ENCODE measurements at places on chromosomes 2 and 18.

DNA sequence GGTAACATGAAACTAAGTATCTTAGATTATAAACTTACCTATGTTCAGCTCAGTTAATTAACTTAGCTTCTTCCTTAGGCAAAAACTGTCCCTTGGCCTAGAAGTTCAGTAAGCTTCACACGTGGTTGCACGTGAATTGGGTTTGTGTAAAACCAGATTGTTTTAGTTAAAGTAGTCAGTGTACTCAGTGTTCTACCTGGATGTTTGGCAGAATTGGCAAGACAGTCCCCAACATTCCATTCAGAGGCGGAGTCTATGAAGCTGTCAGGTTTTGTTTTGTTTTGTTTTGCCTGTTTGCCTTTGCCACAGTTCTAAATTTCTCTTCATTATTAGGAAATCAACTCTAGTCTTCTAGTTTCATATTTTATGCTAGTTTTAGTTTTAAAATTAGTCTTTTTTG lies 105.3 kb upstream of the ZEB2 start:
- DNase-seq, result no peak

- DNase-seq, result no peak
Observed at GRCh38 chr2:147715807-147716206, 129.0 kb upstream of the ACVR2A start.

DNA sequence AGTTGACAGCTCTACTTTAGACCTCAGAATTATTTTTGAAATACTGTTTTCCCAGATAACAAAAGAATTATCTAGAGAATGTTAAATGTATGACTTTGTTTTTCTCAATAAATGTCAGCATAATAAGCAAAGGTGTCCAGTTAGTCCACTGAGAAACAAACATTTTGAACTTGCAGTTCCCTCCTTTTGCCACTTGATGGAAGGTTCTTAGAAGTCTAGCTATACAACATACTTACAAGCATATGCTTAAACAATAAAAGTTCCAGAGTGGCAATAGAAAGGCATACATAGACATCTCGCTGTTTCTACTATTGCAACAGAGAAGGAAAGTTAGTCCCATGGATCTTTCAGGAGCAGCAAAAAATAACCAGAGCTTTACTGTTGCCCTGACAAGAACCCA lies 11.8 kb downstream of the NDUFA10 start:
- no peak for DNase-seq

GRCh38 chr2:88097891-88098557 lies 29.8 kb downstream of the FABP1 start:
- DNase-seq, result no peak

DNA sequence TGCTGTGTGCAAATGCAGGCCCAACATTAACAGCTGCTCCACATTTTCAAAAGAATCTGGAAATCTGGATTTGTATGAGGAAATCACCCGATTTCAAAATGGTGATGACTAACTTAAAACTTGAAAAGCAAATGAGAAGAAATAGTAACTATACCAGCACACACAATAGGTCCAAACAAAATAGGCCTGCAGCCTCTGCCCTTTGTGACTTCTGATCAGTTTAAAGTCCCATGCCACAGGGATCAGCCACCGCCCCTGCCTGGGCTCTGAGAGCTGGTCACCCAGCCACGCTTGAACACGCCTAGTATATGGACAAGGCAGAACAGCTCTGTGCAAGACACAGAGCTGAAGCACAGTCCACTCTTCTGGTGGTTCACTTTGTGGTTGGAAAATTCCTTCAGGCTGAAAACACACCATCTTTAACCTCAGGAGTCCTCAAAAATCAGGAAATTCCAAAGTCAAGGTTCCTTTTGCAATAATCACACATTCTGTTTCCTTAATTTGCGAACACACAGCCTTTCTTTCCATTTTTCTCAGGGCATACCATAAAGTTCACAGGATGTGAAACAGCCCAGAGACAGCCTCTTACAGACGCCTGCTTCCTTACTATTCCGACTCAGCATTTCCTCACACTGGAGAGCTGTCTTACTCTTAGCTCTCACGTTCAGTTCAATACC lies 150.1 kb upstream of the RIOK3 start:
- no peak for DNase-seq

DNA sequence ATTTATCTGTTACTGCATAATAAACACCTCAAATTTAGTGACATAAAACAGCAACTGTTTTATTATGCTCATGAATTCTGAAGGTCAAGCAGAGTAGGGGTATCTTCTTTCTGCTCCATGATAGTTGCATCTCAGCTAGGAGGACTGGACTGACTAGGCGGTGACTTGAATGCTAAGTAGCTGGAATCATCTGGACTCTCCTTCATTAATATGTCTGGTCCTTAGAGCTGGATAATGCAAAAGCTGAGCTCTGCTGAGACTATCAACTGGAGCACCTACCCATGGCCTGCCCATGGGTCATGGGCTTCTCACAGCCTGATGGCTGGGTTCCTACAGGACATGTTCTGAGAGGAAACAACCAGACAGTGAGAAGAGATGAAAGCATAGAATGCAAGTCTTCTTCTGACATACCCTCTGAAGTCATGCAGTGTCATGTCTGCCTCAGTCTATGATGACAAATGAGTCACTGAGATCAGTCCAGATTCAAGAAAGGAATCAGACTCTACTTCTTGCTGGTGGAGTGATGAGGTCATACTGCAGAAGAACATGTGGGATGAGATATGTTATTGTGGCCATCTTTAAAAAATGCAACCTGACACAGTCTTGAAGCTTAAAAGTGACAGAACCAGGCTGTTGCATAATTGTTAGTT lies 174.2 kb upstream of the OSR1 start:
- DNase-seq, result no peak

DNA sequence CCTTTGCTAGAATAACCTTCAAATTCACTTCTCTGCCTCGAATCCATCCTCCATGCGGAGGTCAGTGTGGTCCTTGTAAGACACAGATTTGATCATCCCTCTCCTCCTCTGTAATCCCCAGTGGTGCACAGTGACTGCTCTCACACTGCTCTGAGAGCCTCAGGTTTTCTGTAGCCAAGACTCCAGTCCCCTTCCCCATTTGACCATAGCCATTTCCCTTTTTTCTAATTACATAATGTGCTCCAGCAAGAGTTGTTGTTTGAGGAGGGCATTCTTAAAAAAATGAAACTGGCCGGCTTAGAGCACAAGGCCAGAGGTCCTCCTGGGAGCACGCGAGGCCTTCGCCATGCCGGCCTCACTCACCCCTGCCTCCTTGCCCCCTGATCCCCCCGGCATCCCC lies 34.7 kb upstream of the LPIN1 start:
- DNase-seq, result no peak

GRCh38 chr2:135557530-135557929 lies 26.2 kb downstream of the R3HDM1 start:
- DNase-seq, result no peak

DNA sequence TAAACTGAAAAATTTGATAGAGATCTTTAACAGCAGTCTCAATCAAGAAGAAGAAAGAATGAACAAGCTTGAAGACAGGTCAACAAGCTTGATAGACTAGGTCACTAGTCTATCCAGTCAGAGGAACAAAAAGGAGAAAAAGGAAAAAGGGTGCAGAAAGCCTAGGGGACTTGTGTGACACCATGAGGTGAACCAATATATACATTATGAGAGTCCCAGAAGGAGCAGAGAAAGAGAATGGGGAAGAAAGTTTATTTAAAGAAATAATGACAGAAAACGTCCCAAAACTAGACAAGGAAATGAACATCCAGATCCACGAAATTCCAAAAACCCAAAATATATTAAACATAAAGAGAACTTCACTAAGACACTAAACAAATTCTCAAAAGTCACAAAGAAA lies 84.5 kb downstream of the VAPA start:
- DNase-seq, result no peak

GRCh38 chr18:72122103-72122502 lies 422.0 kb downstream of the CBLN2 start:
- DNase-seq, result no peak

DNA sequence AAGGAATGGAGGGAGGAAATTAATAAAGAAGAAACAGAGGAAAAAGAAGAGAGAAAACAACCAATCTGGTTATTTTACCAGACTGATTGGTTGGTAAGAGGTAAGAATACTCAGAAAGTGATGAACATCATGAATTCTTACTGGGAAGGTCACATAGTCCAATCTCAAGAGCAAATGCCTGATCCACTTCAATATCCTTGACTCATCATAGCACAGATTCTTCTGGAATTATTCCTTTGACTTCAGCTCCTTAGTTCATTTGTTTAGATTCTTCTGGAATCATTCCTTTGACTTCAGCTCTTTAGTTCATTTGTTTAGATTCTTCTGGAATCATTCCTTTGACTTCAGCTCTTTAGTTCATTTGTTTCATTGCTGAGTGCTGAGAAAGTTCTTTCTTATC lies 2030.6 kb upstream of the CELF4 start:
- no peak for DNase-seq

DNA sequence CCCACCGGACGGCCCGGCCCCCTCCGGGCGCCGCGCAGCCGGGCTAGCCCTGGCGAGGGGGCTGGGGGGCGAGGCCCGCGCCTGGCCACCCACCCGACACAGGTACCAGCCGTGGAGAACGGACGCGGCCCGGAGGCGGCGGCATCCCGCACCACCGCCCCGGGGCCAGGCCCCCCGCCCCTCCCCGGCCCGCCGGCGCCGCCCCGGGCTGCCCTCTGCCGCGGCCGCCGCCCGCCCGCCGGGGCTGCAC lies 405 bp downstream of the SOS1 start:
- DNase-seq, result no peak

DNA sequence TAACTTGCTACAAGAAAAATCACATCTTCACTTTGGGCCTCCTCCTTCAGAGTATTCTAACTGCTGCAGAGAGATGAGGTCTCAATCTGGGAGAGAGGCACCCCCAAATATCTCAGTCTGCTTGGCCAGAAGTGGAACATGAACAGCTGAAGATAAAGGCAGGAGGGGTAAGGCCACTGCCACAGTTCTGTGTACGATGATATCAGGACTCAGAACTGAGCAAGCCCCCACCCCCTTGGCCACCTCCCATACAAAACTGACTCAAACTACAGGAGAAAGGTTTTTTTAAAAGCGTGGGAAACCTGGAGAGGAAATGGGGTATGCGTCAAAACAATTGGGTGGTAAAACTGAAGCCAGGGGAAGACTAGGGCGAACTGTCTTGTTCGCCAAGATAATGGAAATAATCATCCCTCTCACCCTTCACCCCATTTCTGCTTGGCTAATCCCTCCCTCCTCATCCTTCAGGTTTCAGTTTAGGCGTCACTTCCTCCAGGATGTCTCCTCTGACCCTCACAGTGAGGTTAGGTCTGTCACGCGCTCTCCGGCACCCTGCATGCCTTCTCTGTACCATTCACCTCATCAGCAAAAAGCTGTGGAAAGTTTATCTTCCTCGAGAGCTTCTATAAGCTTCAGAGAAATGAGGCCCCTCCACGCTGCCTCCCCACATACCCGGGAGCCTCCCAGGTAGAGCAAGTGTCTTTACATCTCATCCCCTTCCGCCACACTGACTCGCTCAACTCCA lies 64.4 kb downstream of the SFXN5 start:
- DNase-seq, result no peak

GRCh38 chr2:169862816-169863215 lies 35.6 kb downstream of the UBR3 start:
- DNase-seq, result no peak

DNA sequence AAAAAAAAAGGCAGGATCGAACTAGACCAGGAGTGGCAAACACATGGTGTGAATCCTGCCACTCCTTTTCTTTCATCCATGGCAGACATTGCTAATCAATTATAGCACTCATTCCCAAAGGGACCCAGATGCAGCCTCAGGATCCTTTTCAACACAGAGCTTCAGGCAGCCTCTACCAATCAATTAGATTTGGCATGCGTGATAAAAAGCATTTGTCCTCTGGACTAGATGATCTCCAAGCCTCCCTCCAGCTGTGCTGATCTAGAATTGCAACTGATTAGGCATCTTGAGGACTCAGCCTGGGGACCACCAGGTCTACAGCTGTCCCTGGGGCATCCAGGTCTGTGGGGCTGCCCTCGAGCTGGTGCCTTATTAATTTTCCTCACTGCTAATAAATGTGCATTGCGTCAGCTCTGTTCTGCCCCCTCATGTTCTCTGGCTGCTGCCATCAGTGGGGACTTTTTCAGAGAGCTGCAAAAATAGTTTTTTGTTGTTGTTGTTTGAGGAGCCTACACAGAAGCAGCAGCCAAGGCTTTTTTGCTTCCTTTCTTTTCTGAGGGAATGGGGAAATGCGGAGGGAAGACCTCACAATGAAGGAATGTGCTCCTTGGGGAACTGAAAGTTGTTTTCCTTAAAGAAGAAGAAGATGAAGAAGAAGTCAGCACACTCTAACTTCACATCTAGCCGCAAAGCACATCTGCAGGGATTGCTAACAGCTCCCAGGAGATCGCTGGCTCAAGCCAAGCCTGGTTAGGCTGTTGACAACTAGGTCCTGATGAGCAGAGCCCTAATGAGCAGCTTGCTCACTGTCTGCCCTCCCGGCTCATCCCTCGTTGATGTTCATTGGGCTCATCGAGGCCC lies 8.8 kb upstream of the ATOH8 start:
- DNase-seq, result no peak

DNA sequence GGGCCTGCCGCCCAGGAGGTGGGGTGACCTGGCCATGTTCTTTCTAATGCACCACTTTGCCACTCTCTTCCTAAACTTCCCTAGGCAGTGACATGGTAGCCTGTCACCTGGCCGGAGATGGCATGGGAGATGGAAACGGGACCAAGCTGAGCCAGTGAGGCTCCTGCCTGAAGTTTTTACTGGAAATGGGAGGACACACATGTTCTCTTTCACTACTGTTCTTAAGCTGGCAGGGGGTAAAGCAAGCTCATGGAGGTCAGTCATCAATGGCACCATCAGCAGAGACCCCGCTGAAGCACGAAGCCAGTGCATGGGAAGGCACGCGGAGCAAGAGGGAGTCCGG lies 50.7 kb downstream of the ATIC start:
- no peak for DNase-seq

DNA sequence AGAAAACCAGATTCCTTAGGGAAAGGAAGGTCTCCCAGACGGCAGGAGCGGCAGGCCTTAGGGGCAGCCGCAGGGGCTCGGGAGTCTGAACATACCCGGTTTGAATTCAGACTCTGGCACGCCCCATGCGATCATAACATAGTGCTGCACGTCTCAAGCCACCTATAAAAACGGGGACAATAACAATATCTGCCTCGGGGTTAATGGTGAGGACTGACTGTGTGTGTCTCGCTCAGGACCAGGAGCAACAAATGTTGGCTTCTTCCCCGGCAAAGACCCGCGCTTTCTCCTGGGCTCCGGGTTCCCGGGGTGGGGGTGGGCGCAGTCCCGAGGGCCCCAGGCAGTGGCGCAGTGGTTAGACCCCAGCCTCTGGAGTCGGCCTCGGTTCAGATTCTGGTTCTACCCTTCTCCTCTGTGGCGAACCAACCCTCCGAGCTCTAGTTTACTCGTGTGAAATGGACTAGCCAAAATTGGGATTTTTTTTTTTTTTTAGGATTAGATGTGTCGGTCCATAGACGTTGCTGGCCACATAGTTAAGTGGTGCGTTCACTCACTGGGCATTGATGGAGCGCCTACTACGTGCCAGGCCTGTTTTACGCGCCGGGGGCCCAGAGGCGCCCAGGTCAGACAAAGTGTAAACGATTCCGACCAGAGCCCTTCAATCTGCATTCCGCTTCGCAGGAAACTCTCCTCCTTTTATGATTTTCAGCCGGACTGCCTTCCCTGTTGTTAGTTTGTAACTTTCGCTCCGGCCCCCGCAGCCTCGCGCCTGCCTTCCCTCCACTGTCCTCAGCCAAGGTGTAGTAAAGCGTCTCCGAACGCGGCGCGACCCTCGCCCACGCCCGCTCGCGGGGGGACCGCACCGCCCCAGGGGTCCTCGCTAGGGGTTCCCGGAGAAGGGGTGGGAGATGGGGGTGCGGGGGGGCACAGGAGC lies 820 bp upstream of the SH3BP4 start:
- no peak for DNase-seq

GRCh38 chr2:142867136-142867535 lies 10.3 kb upstream of the KYNU start:
- DNase-seq, result no peak
